ENCODE measurements at places on chromosomes 2 and 18.

- no peak for DNase-seq
These were observed 56.9 kb downstream of the ITGA6 start for GRCh38 chr2:172484253-172484652.

GRCh38 chr18:25349131-25349925, 2.6 kb downstream of the ZNF521 start:
- no peak for DNase-seq

DNA sequence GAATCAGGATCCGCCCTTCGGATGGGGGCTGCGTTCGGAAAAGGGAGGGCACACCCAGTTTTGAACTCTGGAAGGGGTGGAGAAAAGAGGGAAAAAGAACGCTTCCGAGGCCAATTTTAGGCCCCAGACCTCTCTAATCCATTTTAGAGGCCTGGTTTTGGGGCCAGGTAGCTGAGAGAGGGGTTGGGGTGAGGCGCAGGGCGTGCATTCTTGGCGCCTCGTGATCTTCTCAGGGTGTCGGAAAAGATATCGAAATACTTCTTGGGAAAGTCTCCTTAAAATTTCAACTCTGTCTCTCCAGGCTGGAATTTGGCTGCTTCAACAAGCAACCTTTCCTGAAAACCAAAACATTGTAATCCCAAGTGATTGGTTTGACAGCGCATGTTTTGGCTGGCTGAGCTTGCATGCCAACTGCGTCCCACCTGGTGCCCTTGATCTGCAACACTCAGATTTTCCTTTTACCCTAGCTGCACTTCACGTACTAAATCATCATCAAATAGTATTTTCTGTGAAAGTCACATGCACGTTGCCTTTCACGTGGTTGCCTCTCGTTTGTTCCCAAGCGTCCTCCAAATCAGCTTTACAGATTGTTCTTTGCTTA, 864 bp upstream of the XPO1 start:
- peak; percentile 46 for DNase-seq

- DNase-seq = no peak
These were observed 7.3 kb upstream of the VAPA start for GRCh38 chr18:9906481-9906880.

GRCh38 chr2:241897231-241897916, 27.8 kb downstream of the RTP5 start:
- no peak for DNase-seq

Data from NCI-H1436 treated with DMSO at 0.1 percent for 48 hours (cell line).